HFFc6 (cell line): ENCODE measurements at places on chromosomes 1 and 21. TPM values are rescaled to one million over a fixed set of nuclear protein-coding genes. Genes with fewer than 3 reads are reported as not detected.

Gene AMY1B
- not detected in 3 replicates for total RNA-seq

Gene INSRR
- total RNA-seq: not detected in 3 replicates

Gene SHE
- not detected in 3 replicates for total RNA-seq

Gene RIMKLA
- total RNA-seq: not detected in 3 replicates

Gene VWA5B1
- total RNA-seq: not detected in 3 replicates

Gene PCP4L1
- total RNA-seq: not detected in 3 replicates

Gene KCNA3
- total RNA-seq: not detected in 3 replicates

Gene TMEM200B
- 14.0 to 15.6 TPM (median 15.4 TPM) in 3 replicates for total RNA-seq

Gene PSRC1
- 17.4 to 32.7 TPM (median 30.4 TPM) in 3 replicates for total RNA-seq

- no peak for DNase-seq
Observed at GRCh38 chr1:7856345-7856744, 3.5 kb upstream of the UTS2 start.

DNA sequence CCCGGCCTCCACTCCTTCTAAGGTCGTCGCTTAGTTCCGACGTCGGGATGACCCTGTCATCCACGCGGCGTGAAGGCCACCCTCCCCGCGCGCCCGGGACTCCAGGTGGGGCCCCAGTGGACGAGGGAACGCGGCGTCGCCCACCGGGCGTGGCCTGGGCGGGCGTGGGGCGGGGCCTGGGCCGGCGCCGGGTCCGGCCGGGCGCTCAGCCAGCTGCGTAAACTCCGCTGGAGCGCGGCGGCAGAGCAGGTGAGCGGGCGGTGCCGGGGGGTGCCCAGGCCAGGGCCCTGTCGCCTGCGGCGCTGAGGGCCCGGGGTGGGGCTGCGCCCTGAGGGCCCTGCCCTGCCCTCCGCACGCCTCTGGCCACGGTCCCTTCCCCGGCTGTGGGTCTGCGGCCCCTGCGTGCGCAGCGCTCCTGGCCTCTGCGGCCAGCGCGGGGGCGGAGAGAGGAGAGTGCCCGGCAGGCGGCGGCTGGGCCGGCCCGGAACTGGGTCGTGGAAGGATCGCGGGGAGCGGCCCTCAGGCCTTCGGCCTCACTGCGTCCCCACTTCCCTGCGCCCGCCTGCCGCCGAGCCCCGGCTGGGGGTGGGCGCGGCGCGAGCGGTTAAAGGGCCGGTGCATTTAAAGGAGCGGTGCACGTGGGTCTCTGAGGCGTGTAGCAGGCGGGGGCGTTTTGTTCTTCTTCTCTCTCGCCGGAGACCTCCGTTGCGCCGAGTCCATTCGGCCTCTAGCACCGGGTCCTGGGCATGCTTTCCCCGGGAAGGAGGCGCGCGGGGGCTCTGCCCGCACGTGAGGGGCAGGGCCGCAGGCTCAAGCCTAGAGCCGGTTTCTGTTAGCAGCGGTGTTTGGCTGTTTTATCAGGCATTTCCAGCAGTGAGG is at the start of gene PSEN2:
TSS of gene PSEN2 (plus strand) at position 216 of the 879 bp plus-strand sequence. CDS start 11,292 bp downstream, outside the sequence.
- DNase-seq: peak; percentile 44

- DNase-seq: no peak
Observed at GRCh38 chr1:229563701-229564100, 5.2 kb upstream of the ABCB10 start.

DNA sequence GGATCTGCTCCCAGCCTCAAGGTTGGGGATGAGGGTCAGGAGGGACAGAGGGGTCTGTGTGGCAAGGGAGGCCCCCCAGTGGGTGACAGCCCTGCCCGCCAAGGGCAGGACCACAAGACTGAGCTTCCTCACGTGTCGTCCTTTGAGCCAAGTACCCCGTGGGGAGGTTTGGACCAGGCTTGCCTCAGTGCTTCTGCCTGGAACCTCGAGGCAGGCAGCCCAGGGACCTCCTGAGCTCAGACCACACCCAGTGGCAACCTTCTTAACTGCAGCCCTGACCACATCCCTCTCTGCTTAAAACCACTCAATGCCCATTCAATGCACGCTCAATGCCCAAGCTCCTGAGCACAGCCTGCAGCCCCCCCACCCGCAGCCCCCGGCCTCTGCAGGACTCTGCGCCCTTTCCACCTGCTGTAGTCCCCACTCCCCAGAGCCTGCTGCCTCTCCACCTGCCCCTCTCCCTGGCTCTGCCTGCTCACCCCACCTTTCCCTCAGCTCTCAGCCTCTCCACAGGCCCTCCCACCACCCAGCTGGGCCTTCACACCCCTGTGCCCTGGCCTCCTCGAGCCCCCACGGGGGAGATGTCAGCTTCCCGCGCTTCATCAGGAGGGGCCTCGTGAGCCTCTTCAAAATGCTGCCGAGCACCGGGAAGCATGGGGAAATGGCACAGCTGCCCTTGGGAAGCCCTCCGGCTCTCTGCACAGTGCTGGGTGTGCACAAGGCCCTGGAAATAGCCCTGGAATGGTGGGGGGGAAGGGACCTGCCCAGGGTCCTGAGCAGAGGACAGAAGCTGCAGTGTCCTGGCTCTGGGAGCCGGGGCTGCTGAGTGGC is 129.3 kb upstream of the VAMP3 start:
- no peak for DNase-seq

- DNase-seq: peak; percentile 10
Observed at GRCh38 chr1:119713039-119713748, 1.5 kb downstream of the PHGDH start.

GRCh38 chr1:232352366-232352765 is 277.6 kb downstream of the SIPA1L2 start:
- no peak for DNase-seq

- DNase-seq: no peak
Observed at GRCh38 chr1:38268226-38268625, 221.6 kb upstream of the POU3F1 start.

GRCh38 chr21:22355949-22356348 is 1357.7 kb downstream of the NCAM2 start:
- DNase-seq: no peak

GRCh38 chr1:204340081-204340889 is 19.4 kb downstream of the PLEKHA6 start:
- DNase-seq: no peak

GRCh38 chr1:172966844-172967540 is 83.7 kb downstream of the TNFSF18 start:
- DNase-seq: peak; percentile 45

- DNase-seq: no peak
Observed at GRCh38 chr1:48859456-48859855, 82.8 kb upstream of the BEND5 start.

DNA sequence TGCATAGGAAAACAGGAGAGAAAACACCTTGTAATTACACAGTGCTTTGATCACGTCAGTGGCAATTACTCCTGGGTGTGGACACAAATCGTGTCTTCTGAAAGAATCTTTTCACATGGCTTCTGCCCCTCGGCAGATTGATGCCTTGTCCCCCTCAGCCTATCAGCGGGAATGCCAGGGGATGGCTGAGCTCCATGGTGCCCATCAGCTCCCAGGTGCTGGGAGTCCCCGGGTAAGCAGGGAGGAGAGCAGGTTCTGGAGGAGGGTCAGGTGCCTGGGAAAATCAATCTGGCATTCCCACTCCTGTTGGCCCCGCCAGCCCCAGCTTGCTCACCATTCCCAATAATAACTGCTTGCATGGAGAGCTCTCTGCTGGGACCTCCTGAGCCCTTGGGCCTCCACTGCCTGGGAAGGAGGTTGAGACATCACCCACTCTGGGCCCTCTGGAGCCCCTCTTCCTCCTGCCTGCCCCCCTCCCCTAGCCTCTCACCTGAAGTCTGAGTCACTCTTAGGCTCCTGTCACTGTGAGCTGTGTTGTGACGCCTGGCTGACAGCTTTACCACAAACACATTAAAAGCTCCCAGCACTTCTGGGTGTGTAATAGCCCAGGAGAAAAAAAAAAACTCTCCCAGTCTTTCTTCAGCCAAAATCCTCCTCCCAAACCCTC is 4.9 kb downstream of the CAMK2N1 start:
- DNase-seq: no peak

- peak; percentile 70 for DNase-seq
Observed at GRCh38 chr1:244778344-244778743, 57.1 kb upstream of the COX20 start.

DNA sequence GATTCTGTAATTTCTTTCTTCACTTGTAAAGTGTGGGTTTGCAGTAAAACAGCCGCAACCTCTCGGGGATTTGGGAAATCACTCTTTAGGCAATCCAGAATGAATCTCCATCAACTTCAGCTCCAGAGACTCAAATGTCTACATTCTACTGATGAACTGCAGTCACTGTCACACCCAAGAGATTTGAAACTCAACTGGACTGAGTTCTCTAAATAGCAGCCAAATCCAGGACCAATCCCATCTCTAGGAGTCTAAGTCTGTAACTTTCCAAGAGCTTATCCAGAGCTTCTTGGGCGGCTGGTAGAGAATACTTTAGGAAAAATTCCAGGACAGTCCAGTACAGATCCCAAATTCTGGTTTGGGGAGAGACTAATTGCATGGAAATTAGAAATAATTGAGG is 62.9 kb downstream of the ADAMTS1 start:
- DNase-seq: no peak

GRCh38 chr1:76595024-76595423 is 272.3 kb upstream of the ST6GALNAC5 start:
- DNase-seq: no peak

DNA sequence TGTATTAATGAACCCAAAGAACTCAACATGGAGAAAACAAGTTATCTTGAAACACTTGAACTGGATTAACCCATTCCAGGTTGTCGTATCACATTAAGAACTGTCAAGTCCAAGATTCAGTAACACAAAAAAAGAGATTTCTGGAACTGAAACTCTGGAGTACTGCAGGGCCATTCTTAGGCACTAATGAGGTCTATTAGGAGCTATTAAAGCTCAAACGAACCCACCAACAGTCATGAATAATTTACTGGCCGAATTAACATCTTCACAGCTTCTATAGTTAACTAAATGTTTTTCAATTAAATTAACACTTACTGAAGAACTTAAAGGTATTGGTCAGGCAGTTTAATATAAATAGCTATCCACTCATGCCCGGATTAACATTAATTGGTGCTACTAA is 4.6 kb downstream of the CSDE1 start:
- no peak for DNase-seq

GRCh38 chr1:245118806-245119205 is 36.0 kb upstream of the KIF26B start:
- no peak for DNase-seq

DNA sequence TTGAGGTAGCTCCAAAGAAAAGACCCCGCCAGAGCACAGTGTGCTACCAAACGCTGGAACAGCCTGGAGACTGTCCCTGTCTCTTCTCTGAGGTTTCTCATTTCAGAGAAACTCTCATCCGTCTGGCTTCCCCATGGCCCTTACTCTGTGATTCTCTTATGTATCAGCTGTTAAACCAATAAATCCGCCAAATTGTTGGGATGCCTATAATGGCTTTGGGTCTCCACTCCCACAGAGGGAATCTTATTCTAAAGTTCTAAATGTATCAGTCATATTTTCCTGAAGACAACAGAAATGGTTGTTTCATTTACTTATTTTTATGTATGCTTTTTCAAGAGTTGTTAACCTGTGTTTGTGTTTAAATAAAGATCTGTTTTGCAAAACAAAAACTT is 4.0 kb downstream of the ERG start:
- no peak for DNase-seq

- no peak for DNase-seq
Observed at GRCh38 chr1:234296496-234296895, 76.8 kb upstream of the COA6 start.

GRCh38 chr1:162327144-162327787 is 49.4 kb downstream of the SPATA46 start:
- DNase-seq: no peak

GRCh38 chr1:16015960-16016901 is 1.6 kb downstream of the HSPB7 start:
- no peak for DNase-seq
